Activated CD4-positive, alpha-beta T cell treated with anti-CD3 and anti-CD28 coated beads, Interleukin-2, amount 10 ng/mL, durations not matched to agents 7 days and 5 days (primary cell): ENCODE measurements at places on chromosomes 4 and X.

- no peak for DNase-seq
Measured at GRCh38 chr4:113434247-113434587, 327.3 kb downstream of the CAMK2D start.

DNA sequence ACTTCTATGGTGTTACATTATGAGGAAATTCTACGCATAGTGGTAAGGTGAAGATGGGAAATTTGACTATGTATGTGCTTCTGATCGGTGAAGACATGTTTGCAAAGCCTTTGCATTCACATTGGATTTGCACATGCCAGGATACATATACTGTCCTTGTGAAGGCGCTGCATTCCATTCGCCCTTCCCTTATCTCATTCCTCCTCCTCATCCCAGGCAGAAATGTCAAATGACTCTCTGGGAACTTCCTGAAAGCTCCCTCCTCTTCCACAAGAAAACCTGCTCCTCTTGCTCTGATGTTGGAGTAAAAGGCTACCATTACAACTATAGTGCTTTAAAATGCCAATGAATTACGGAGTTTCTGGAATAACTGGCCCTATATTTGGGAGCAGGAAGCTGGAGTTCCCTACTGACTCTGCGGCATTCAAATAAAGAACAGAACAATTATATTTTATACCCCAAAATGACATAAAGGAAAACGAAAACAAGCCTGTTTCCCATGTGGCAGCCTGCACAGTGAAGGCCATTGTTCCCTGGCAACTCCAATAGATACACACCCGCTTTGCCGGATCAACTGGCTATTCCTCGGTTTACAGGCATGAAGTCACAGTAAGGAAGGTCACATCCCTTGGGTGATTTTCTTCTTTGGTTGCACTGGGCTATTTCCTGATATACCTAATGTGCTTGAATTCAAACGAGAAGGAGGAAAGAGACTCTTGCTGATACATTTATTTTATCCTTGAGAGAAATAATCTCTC is 84.5 kb downstream of the AREG start:
- DNase-seq = no peak

GRCh38 chrX:124938715-124939114 is 381.0 kb upstream of the TEX13C start:
- no peak for DNase-seq

GRCh38 chr4:171117457-171117856 is 695.7 kb upstream of the GALNTL6 start:
- no peak for DNase-seq

- DNase-seq = no peak
Measured at GRCh38 chr4:181293541-181293940, 949.7 kb upstream of the TENM3 start.

DNA sequence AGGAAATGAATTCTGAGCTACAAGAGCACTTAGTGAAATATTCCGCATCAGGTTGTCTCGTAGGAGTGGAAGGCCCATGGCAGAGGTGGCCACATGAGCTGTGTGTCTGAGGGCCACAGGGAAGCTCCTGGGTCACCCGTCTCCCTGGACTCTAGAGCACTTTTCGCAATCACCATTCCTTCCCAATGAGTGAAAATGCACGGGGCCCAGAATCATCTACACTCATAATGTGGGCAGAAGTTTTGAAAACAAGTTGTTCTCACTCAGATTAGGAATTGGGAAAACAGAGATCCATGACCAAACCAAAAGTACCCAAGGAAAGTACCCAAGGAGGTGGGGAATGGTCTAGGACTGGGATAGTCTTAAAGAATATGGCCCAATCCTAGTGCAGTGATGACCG is 94.4 kb downstream of the SCD5 start:
- DNase-seq = no peak

- no peak for DNase-seq
Measured at GRCh38 chrX:134020910-134021309, 35.5 kb upstream of the GPC3 start.

- DNase-seq = no peak
Measured at GRCh38 chr4:4268776-4269175, 20.8 kb upstream of the TMEM128 start.

- DNase-seq = peak; percentile 51
Measured at GRCh38 chr4:1720163-1720983, 750 bp downstream of the TMEM129 start.
